ENCODE measurements at places on chromosomes 4 and X.

DNA sequence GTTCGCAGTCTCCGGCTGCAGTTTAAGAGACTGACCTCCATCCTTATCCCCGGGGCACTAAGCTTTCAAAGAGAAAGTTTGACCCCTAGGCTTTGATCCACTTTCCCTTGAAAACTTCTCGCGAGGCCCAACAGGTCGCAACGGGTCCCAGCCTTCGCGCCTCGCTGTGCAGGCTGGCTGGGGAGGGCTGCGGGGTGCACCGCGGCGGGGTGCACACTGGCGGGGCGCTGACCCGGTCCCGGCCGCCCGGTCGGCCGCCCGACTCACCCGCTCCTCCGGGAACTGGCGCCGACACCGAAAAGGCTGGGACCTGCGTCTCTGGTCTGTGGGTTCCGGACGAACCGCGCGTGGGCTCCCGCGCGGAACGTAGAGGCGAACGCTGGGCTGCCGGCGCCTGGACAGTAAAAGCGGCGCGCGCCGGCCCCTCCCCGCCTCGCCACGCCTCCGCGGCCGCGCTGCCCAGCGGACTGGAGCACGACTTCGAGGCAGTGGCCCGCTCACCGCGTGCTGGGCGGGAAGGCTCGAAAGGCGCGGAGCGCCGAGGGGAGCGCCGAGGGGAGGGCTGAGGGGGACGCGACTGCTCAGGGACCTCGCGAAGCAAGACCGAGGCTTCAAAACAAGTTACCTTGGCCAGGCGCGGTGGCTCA, at the start of gene TAF7L:
TSS of gene TAF7L (minus strand) at position 378 of the 647 bp plus-strand sequence. CDS start 3,791 bp downstream, outside the sequence.
- DNase-seq = no peak

- DNase-seq = no peak
Measured at GRCh38 chr4:107843391-107843790, 18.7 kb downstream of the SGMS2 start.

- no peak for DNase-seq
Measured at GRCh38 chrX:28552322-28552721, 34.9 kb upstream of the IL1RAPL1 start.

DNA sequence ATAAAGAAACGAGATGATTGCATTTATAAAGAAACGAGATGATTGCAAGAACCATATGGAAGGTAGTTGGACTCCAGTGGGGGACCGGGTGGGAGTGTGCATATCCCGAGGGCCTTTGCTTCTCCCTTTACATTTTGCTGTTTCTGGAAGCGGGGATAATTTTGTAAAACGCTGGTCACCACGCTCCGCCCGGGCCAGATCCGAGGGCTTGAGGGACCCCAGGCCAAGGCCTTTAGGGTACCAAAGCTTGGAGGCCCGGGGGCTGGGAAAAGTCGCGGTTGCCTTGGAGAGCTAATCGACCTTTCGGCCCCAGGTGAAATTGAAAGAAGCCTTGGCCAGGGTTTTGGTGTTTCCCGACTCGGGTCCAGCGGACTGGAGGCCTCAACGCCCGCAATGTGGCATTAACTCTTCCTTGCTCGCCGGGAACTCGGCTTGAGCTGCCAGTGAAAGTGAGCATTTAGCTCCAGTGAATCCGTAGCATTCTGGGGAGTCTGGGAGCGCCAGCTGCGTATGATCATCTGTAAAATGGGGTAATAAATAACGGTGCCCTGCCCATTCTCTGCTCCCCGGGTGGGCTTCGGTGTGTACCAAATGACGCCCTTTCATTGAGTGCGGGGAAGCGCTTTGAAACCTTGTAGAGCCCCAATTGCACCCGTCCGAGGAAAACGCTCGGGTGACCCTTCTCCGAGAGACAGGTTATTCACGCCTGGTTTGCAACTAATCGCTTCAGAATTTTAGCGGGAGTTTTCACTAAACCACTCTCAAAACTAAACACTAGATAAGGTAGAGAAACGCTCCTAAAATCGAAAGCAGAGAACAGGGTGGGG, 4.5 kb downstream of the NKX3-2 start:
- no peak for DNase-seq

DNA sequence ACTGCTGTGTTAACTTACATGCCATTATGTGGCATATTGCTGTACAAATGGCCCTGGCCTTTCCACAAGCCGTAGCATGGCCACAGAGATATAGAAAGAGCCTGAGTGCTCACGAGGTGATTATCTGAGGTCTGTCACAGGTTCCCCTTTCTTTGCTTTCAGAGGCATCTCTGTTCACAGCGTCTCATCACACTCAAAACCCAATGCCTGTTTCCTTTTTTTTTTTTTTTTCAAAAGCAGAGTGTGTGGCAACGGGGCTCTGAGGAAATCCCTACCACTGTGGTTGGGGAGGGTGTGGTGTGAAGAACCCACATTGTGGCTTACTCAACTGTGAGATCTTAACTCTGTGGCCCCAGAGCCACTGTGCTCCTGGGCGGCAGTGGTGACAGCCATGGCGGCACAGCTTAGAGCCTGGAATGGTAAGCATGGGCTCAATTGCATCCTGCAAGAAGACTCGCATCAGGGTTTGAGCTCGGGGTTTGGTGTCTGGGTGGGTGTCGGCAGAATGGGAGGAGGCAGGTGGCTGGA, 30.8 kb downstream of the RTL5 start:
- DNase-seq = no peak

DNA sequence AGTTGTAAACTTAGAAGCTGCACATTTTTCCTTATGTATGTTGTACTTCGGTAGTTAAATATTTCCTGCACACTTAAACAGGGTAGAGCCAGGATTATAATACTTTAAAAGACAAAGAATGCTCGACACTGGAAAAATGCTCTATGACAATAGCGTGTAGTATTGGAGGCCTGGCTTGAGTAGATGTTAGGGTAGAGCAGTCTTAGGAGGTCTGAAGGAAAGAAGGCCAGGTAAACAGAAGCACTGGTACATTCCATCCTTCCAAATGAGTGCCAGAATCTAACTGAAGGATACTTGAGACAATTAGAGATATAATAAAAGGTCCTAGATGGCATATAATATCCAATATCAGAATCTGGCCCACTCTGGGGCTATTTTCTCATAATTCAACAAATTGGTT, 42.3 kb downstream of the ATXN3L start:
- DNase-seq = no peak

- no peak for DNase-seq
Measured at GRCh38 chrX:37470711-37471110, 100.8 kb upstream of the LANCL3 start.
